ENCODE measurements at places on chromosomes 7 and 10.

- no peak for DNase-seq
These were observed 801.9 kb downstream of the ANKRD7 start for GRCh38 chr7:119026391-119026790.

DNA sequence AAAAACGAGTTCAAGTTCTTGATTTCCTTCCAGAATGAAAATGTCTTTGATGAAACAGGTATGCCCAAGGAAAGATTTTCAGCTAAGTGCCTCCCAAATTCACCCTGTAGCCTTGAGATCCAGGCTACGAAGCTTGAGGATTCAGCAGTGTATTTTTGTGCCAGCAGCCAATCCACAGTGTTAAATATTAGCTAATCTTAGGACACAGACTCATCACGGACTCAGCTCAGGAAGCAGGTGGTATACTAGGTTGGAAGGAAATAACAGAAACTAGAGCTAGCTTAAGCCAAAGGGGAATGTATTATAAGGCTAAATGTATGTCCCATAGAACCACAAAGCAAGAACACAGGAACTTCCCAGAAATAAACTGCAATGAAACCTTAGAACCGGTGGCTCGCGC lies 151.0 kb upstream of the PRSS1 start:
- no peak for DNase-seq

DNA sequence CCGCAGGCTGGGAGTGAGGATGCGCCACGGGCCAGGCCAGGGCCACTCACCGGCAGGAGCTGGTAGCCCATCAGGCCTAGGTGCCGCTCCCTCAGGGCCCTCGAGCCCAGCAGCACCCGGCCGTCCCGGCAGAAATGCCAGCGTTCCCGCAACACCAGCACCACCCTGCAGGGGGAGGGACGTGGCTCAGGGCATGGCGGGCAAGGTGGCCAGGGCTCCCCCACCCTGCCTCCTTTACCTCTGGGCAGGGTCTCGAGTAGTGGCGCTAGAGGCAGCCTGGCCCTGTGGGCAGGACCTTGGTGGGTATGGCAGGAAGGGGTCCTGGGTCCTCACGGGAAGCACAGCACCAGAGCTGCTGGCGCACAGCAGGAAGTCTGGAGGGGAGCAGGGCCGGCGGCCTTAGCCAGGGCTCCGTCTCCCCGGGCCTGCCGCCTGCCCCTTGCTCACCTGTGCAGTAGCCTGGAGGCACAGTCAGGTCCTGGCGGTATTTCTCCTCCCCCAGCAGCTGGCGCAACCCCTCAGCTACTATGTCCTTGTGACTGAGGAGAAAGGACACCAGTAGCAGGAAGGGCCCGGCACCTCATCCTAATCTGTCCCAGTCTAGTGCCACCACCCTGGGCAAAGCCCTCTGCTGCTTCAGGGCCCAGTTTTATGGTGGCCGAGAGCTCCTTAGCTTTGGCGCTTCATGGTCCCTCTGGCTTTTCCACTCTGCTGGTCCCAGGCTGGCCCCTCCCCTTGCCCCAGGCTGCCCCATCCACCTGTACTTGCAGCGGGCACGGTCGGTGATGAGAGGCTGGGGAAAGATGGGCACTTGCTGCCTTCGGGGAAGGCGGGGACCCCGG lies 3.5 kb downstream of the FASTK start:
- no peak for DNase-seq

- DNase-seq, result no peak
These were observed 202.8 kb downstream of the RAPGEF5 start for GRCh38 chr7:22154143-22154529.

- DNase-seq, result no peak
These were observed 96.1 kb upstream of the SHH start for GRCh38 chr7:155908385-155908784.

GRCh38 chr7:68629-69028 lies 123.7 kb upstream of the FAM20C start:
- DNase-seq, result no peak

DNA sequence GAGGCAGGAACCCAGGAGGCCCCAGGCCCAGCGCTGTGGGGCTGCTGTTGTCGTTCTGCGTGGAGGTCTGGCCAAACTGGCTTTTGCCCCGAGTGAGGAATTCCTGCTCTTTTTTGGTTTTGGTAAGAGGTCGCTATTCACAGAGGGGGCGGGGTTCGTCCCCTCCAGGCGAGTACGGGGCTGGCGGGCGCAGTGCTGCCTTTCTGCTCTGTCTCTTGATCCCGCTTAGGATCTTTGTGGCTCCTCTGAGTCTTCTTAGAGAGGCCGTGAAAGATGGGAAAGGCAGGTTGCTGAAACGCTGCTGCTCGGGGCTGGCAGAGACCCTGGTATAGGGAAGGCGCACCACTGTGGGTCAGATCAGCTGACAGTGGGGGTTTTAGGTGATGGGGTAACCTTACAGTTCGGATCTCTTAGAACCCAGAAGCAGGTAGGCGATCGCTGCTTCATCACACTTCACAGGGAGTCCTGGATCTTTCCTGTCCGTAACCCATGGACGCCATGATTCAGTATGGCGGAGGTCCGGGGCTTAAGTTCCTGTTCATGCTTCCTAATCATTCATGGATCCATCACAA lies 136.7 kb downstream of the KIF20B start:
- no peak for DNase-seq

DNA sequence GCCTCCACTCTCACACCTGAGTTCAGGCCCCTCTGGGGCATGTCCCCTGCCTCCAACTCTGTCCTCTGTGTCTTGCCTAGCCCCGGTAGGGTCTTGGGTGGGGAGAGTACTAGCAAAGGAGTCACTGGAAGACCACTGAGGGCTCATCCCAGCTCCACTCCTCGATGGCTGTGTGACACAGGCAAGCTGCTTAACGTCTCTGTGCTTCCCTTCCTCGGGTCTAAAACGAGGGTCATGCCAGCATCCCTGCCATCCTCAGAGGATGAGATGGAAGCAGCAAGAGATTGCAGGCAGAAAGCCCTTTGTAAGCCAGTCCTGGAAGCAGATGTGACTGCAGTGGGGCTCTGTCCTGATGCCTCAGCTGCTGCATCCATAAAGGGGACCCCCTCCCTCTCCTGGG lies 15.2 kb upstream of the C10orf105 start:
- DNase-seq, result no peak

DNA sequence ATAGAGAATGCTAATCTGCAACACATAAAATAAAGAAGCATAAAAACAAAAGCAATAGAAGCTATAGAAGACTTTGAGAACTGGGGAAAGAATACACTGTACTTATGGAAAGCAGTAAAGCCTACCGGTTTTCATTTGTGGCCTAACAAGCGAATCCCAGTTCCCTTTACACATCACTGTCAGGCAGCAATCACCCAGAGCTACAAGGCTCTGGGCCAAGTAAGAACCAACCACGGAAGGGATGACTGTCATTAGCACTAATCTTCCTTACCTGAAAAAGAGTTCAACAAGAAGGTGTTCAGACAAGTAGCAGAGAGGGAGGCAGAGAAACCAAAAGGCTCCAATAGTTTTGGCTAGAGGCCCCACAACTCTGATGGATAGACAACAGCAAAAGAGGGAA lies 15.0 kb downstream of the CCDC6 start:
- no peak for DNase-seq

- no peak for DNase-seq
These were observed 4.7 kb upstream of the PFKP start for GRCh38 chr10:3062502-3063186.

GRCh38 chr7:39709768-39710311 lies 86.5 kb downstream of the RALA start:
- DNase-seq, result peak; percentile 27

GRCh38 chr7:4835398-4836205 lies 26.2 kb downstream of the PAPOLB start:
- no peak for DNase-seq

- DNase-seq, result no peak
These were observed 94.5 kb downstream of the MAD1L1 start for GRCh38 chr7:2138146-2138765.

- DNase-seq, result no peak
These were observed 67.6 kb upstream of the C1GALT1 start for GRCh38 chr7:7114575-7115291.

GRCh38 chr10:69757553-69758309 lies 44.0 kb upstream of the COL13A1 start:
- no peak for DNase-seq

- no peak for DNase-seq
These were observed 145.9 kb downstream of the SH3PXD2A start for GRCh38 chr10:103709341-103709920.

DNA sequence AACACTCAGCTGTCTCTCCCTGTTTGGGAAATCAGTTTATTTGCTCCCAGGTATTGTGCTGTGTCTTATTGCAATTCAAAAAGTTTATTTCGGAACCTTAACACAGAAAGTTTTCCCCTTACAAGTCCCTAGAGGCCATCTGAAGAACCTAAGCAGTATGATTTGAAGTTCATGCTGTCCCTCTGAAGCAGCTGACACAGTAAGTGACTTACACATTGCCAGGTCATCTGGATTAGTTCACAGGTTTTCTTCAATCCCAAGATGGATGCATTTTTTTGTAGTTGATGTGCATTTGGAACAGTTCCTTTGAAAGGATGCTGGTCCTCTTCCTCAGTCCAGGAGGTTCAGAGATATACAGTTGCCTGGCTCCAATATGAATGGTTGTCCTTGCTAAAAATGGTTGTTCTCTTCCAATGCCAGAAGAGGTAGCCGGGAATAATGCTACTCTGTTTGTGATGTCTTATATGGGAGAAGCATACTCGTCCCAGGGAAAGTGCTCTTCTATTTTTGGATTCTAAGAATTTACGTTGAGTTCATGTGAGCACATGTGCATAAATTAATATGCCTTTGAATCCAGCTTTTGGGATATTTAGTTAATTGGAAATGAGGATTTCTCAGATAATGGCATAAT lies 183.5 kb upstream of the PHYHIPL start:
- no peak for DNase-seq

GRCh38 chr10:11875494-11876281 lies 52.5 kb downstream of the PROSER2 start:
- DNase-seq, result peak; percentile 88

GRCh38 chr7:38034062-38034908 lies 113.8 kb downstream of the EPDR1 start:
- DNase-seq, result no peak

DNA sequence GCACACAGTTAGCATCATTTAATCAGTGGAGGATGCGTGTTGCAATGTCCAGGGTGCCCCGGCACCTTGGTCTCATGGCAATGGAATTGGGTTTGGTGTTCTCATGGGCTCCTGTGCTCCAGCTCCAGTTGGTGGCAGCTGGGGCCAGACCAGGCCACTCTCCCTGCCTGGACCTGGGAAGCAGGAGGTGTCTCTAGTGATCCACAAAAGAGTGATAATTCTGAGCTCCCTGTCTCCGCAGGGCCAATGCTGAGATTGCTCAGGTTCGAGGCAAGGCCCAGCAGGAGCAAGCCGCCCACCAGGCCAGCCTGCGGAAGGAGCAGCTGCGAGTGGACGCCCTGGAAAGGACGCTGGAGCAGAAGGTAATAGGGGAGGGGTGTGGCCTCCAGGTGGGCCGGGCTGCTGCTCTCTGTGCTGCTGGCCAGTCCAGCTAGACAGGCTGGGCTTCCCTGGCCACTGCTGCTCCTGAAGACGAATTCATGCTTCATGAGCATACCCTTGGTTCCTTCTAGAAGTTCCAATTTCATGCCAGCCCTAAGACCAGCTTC lies 21.7 kb upstream of the BTBD16 start:
- DNase-seq, result no peak

- DNase-seq, result no peak
These were observed 13.3 kb downstream of the DIP2C start for GRCh38 chr10:676178-676577.

DNA sequence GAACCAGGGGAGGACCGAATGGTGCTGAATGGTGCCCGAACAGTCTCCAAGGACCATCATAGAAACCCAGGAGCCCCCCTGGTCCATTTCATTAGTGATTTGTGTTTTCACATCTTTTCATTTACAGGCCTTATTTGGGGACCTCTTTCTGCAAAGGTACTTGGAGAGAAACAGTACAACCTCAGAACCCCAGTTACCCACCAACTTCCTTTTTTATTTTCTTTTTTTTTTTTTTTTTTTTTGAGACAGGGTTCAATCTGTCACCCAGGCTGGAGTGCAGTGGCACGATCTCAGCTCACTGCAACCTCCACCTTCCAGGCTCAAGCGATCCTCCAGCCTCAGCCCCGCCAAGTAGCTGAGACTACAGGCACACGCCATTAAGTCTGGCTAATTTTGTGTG lies 13.0 kb upstream of the ELN start:
- no peak for DNase-seq

DNA sequence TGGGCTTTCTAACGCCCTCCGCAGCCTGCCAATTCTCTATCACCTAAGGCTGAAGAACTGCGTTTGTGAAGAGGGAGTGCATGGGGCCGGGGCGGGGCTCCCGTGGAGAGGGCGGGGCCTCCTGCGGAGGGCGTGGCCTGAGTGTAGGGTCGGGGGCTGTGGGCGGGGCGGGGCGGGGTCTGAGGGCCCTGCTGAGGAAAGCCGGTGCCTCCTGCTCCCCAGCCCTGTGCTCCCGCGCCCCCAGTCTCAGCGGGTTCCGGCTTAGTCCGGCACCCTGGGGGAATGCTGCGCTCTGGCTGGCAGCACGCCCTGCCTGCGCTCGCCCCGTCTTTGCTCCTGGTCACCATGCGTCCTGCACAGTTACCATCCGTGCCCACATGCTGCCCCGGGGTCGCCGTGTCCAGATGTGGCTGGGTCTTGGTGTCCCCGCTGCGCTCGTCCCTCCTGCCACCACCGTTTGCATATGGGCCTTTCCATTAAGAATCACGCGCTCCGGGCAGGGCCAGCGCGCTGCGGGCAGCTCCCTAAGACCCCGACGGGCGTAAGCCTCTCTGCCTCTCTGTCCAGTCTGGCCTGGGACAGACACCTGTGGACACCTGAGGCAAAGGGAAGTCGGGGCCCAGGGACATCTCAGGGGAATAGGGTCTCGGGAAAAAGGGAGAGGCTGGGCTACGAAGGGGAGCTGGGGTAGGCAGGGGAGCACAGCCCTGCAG lies 144.0 kb upstream of the RET start:
- no peak for DNase-seq

DNA sequence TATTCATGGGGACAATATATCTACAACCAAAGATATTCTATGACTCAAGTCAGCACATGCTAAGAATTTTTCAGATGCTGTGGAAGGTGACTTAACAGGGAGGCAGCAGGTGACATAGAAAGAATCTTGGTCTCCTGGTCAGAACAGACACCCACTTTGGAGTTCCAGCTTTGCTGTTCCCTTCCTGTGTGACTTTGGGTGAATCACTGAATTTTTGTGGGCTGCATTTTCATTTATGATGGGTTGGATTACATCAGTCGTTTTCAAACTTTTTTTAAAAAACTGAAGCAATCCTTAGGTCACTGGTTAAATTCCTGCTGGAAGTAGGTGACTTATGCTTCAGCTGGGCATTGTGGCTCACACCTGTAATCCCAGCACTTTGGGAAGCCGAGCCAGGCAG lies 24.9 kb downstream of the RGR start:
- DNase-seq, result peak; percentile 35

DNA sequence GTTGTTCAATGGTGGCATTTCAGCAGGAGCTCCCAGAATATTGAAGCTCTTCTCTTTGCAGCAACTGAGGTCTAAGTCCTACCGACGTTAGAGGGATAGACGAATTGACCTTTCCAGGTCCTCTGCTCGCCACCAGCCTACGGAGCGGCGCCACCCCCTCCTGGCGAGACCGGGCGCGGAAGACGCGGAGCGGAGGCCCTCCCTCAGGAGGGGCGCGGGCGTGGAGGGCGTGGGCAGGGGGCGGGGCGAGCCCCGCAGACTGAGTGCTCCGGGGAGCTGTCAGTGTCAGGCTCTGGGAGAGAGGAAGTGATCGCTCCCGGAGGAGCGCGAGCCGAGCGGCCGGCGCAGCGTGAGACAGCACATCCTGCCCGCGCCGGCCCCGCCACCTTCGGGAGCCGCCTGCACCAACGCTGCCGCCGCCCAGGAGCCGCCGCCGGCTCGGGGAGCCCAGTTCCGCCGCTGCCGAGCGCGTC lies at the start of gene DYNC1I1:
Gene DYNC1I1, plus strand, starts transcription at position 257 of the 473 bp plus-strand sequence. CDS start 32,176 bp downstream, outside the sequence.
- no peak for DNase-seq

GRCh38 chr10:14653271-14654161 lies 121.2 kb downstream of the FAM107B start:
- DNase-seq, result peak; percentile 86
